ENCODE measurements at places on chromosomes 12 and 14. TPM values are rescaled to one million over a fixed set of nuclear protein-coding genes. Genes with fewer than 3 reads are reported as not detected.

The AICDA gene
- not detected for total RNA-seq

The SERPINA3 gene
- 0.94 TPM for total RNA-seq

The ADSS1 gene
- 4.8 TPM for total RNA-seq

The DDX51 gene
- 7.6 TPM for total RNA-seq

The PZP gene
- total RNA-seq: not detected

The ASB2 gene
- not detected for total RNA-seq

The SERPINA9 gene
- total RNA-seq: not detected

The NFATC4 gene
- total RNA-seq: 5.1 TPM

The VWF gene
- total RNA-seq: 9.7 TPM

The KLHL33 gene
- total RNA-seq: 0.31 TPM

The IRAK3 gene
- 5.5 TPM for total RNA-seq

The TPPP2 gene
- not detected for total RNA-seq

The EP400 gene
- total RNA-seq: 11.7 TPM

The DHH gene
- 0.47 TPM for total RNA-seq

The FZD10 gene
- total RNA-seq: 0.16 TPM

The TCL1B gene
- total RNA-seq: not detected

The SLC38A4 gene
- total RNA-seq: 0.94 TPM

The LRP1-AS gene
- not detected for total RNA-seq

The IQSEC3 gene
- 4.5 TPM for total RNA-seq

The DACT1 gene
- total RNA-seq: 435 TPM

The FSCB gene
- total RNA-seq: not detected

The RDH12 gene
- 0.31 TPM for total RNA-seq

The MYF6 gene
- total RNA-seq: 0.47 TPM

The HHIPL1 gene
- total RNA-seq: 6.4 TPM

The RIPK3 gene
- 0.47 TPM for total RNA-seq

The CMKLR1 gene
- total RNA-seq: 1.7 TPM

The PLEKHG7 gene
- total RNA-seq: not detected

Data from occipital lobe (tissue), 3 donors.